ENCODE measurements at places on chromosomes 16 and 17. TPM values are rescaled to one million over a fixed set of nuclear protein-coding genes. Genes with fewer than 3 reads are reported as not detected.
A peak's percentile ranks its signal among the peaks of the same experiment; 100 is the strongest.

- DNase-seq = peak; percentile 60
Measured at GRCh38 chr16:27980076-27980775, 83.3 kb downstream of the GSG1L start.

- DNase-seq = no peak
Measured at GRCh38 chr17:42846594-42847280, 2.4 kb downstream of the AOC2 start.

- no peak for DNase-seq
Measured at GRCh38 chr16:76278086-76278485, 885 bp downstream of the CNTNAP4 start.

- DNase-seq = no peak
Measured at GRCh38 chr16:56852401-56852730, 12.6 kb upstream of the SLC12A3 start.

- DNase-seq = no peak
Measured at GRCh38 chr17:31074772-31075555, 19.8 kb upstream of the NF1 start.

GRCh38 chr16:17367923-17368322 lies 102.8 kb downstream of the XYLT1 start:
- DNase-seq = no peak

DNA sequence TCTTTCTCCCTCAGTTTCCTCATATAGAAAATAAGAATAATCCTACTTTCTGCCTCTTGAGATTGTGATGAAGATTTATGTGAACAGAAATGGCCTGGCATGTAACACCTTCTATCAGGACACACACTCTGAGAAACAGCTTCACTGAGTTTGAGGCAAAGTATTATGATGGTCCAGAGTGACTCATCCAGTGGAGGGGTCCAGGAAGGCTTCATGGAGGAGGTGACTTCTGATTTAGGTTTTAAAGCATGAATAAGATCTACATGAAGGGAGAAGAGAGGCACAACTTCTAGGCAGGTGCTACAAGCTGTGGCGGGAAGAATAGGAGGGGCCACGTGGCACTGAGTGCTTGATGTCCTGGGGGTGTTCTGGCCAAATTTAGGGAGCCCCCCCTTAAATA lies 124.4 kb upstream of the SDK2 start:
- DNase-seq = no peak

- no peak for DNase-seq
Measured at GRCh38 chr16:30110661-30111060, 2.7 kb downstream of the GDPD3 start.

DNA sequence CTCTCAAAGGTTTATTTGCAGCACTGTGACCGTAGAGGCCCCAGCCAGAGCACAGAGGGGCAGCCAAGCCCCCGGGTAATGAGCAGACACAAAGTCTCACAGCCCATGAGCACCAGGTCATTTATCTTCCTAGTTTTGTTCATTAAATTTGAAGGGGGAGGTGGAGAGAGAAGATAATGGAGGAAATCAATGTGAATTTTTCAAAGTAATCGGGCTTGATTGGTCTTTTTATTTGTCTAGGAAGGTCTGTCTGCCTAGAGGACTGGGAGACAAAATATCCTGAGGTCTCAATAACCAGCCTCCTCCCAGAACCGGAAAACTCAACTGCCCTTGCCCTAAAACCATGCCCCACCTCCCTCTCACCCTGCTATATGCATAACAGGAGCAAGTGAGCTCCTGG lies 189.0 kb downstream of the SLC39A11 start:
- DNase-seq = no peak

DNA sequence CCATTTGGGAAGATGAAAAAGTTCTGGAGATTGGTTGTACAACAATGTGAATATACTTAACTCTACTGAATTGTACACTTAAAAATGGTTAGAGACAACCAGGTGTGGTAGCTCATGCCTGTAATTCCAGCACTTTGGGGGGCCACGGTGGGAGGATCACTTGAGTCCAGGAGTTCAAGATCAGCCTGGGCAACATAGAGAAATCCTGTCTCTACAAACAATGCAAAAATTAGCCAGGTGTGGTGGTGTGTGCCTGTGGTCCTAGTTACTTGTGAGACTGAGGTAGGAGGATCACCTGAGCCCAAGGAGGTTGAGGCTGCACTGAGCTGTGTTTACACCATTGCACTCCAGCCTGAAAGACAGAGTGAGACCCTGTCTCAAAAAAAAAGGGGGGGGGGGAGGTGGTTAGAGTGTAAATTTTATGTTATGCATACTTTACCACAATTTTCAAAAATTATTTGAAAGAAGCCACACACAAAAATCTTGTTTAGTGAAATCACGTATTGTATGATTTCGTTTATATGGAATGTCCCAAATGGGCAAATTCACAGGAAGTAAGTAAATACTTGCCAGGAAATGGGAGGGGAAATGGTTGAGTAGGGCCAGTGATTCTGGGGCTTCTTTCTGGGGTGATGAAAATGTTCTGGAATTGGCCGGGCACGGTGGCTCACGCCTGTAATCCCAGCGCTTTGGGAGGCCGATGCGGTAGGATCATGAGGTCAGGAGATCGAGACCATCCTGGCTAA lies 37.1 kb upstream of the AMZ2 start:
- DNase-seq = no peak

DNA sequence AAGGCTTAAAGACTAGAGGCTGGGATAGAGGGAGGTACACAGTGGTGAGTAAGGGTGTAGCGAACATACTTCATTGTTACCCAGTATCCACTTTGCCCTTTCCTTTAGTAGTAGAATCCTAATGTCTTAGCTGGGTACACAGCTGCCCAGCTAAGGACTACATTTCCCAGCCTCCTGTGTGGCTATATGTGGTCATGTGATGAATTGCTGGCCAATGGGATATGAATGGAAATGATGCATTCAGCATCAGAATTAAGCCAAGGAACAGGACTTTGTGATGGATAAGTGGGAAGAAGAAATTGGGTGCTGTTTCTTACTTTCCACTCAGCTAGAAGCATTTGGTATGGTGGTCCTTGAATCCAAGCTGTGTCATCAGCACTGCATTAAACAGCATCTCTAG lies 55.9 kb downstream of the FOXL1 start:
- DNase-seq = no peak

GRCh38 chr17:44981221-44981968 lies 13.3 kb upstream of the C1QL1 start:
- DNase-seq = no peak

DNA sequence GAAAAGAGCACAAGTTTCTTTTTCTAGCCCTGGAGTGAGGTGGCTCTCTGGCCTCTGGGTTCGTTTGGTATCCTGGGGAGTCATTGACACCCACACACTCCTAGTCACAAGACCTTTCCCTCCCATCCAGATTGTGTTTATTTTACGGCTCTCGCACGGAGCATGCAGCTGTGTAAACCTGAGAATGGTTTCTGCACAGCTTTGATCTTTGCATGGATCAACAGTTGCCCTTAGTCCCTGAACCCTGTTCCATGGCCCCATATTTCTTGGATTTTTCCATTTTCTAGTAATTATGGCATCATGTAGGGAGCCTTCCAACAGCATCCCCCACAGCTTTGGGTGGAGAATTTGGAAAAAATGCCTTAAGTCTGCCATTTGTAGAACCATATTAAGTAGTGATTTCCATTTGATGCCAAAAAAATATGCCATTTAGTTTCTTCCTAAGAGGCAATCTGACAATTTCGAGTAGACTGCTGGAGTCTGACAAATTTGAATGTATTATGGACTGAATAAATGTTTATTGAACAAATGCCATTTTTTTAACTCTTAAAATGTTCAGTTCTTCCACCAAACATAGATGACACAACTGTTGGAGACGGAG lies 197.7 kb downstream of the WWOX start:
- DNase-seq = no peak

GRCh38 chr17:79739148-79740062 lies 8.7 kb downstream of the ENPP7 start:
- no peak for DNase-seq

DNA sequence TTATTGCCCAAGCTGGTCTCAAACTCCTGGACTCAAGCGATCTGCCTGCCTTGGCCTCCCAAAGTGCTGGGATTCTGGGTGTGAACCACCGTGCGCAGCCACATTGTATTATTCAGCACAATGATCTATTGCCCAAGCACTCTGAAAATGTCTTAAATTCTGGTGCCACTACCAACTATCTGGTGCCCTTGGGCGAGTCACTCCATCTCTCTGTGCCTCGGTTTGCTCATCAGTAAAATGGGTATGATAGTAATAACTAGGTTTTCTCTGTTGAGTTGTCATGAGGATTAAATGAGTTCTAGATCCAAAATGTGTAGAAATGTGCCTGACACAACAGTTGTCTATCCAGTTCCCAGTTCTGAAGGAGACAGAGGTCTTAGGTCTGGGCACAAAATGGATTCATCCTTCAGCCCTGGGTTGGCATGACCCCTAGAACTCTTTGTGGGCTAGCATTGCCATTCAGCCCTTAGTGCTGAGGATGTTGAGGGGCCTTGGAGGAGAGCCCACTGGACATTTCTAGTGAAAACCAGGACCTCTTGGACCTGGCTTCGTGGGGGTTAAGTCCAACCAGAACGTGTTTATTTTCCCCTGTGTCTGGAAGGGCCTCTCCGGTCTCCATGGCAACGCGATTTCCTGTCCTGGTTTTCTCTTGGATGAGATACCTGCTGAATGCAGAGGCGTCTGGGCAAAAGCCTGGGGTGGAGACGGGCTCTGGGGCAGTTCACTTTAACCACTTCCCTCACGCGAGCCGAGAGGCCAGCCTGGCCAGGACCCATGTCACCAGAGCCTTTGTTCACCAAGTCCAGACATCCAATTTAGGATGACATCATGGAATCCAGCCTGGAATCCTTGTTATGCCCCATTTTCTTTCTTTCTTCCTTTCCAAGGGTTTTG lies 43.7 kb upstream of the TNRC6A start:
- peak; percentile 74 for DNase-seq

- DNase-seq = no peak
Measured at GRCh38 chr16:70410734-70411133, 28.2 kb downstream of the ST3GAL2 start.

DNA sequence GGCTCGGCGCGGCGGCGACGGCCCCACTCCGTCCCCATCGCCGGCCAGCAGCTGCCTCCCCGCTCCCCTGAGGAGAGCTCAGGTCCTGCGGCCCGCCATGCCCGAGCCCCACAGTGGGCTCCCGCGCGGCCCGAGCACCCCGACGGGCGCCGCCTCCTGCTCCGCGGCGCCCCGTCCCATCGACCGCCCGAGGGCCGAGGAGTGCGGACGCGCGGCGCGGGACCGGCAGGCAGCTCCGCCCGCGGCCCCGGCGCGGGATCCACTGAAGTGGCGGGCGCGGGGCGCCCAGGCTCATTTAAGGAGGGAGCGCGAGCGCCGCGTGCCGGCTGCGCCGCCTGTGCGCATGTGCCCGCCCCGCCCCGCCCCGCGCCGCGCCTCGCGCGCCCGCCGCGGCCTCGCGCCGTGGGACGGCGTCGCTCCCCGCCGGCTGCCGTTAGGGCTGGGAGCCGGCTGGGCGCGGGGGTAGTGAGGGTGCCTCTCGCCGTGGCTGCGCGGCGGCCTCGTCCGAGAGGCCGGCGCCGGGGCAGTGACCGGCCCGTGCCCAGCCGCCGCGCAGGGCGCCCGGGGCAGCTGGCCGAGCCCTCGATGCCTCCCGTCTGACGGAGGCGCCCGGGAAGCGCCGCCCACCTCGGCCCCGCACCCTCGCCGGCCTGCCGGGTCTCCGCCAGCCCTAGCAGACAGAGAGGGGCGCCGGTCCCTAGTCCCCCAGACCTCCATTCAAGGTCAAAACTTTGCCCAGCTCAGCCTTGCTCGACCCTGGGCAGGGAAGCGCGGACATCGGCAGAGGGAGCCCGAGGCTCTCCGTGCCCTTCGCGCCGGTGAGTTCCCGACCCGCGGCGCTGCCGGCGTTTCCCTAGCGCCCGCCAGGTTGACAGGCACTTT lies at the start of gene NETO2:
Gene NETO2, minus strand, starts transcription at position 269 of the 882 bp plus-strand sequence. CDS start 333 bp downstream, outside the sequence.
- DNase-seq = peak; percentile 80

GRCh38 chr16:65984296-65984695 lies 382.2 kb upstream of the CDH5 start:
- DNase-seq = no peak

GRCh38 chr16:15658149-15658548 lies 8.1 kb downstream of the NDE1 start:
- DNase-seq = no peak

GRCh38 chr17:41539979-41540701 lies 12.0 kb upstream of the KRT19 start:
- DNase-seq = no peak

GRCh38 chr16:89335803-89336485 lies 118.4 kb downstream of the ZNF778 start:
- DNase-seq = peak; percentile 76

DNA sequence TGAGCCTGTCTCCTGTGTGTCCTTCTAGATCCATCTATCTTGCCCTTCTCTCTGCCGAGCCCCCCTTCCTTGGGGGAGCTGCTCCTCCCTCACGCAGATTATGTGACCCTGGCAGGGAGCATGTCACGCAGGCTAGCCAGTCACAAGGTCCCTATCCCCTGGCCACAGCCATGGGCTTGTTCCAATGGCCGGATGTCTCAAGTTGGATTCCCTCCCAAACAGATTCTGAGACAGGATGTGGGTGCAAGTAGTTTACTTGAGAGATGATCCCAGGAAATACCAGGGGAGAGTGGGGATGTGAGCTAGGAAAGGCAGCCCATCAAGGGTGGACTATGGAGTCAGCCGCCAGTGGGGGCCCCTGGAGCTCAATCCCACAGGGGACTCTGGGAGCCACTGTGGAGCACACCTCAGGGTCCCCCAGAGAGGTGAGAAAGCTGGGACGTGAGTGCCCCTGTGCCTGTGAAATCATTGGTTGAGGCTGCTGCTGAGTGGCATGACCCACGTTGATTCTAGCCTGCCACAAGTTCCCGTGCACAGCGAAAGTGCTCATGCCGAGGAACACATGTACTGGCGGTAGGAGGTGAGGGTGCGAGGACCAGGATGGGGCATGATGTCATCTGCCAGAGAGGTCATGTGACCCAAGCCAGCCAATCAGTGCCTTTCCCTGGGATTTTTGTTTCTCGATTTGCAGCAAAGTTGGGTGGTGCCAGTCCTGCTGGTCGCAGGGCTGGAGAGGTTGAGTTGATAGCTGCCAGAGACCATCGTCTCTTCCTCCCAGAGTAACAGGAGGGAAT lies 6.4 kb upstream of the CRISPLD2 start:
- DNase-seq = no peak

DNA sequence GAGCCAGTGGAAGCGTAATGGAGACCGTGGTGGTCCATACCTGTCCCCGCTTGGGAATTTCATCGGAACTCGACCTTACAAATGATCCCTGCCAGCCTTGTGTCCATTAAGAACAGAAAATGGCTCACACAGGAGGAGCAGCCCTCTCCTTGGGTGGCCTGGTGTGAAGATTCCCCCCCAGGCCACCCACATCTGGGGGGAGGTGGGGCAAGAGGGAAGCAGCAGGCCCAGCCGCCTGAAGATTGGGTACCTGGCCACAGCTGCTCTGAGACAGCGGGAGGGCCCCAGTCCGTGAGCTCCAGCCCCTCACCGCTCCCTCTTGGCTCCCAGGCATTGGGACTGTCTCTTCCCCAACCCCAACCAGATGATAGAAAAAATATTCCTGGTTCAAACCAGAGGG lies 277.8 kb upstream of the FOXF1 start:
- no peak for DNase-seq

GRCh38 chr16:918741-919657 lies 51.8 kb downstream of the LMF1 start:
- DNase-seq = no peak

CASKIN1 gene
- 1.2 TPM for total RNA-seq

TBC1D3C gene
- not detected for total RNA-seq

NHLRC4 gene
- 0.30 TPM for total RNA-seq

CLEC18A gene
- total RNA-seq = 0.13 TPM

HSPB9 gene
- total RNA-seq = not detected

KRT33A gene
- total RNA-seq = not detected

TBC1D3 gene
- total RNA-seq = not detected

CEP95 gene
- 16.4 TPM for total RNA-seq

SNX20 gene
- 0.75 TPM for total RNA-seq

GAS7 gene
- total RNA-seq = 75.9 TPM

KRT24 gene
- not detected for total RNA-seq

Data from cardiac septum (tissue), 1 donor.